NCI-H1694 treated with DMSO at 0.1 percent for 48 hours (cell line): ENCODE measurements at places on chromosomes 16 and 17.

DNA sequence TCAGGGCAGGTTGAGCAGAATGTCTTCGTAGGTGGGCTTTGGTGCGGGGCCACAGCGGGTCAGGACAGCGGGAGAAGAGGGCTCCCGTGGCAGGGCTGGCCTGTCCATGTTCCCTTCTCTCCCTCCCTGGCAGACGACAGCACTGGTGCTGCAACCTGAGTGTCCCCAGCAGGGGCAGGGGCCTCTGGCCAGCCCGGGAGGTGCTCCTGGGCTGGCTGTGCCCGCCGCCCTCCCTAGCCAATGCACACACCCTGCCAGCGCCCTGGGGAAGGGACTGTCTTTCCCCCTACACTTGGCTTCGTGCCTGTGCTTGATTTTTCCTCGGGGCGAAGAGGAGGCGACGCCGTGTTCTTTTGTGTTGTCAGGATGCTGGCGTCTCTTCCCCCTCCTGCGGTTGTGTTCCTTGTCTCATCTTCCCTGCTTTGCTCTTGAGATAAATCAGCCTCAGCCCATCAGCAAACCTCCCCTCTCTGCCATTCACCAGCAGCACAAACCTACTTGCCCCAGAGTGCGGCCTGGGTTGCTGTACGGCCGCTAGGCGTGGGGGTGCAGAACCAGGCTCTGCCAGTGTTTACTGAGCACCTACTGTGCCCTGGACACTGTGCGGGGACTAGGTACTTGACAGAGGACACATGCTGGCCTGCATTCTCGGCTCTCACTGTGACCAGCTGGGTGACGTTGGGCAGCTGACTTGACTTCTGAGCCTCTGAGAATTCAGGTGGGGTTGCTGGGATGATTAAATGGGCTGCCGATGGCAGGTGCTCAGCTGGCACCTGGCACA, 237.3 kb upstream of the CIBAR2 start:
- no peak for DNase-seq

DNA sequence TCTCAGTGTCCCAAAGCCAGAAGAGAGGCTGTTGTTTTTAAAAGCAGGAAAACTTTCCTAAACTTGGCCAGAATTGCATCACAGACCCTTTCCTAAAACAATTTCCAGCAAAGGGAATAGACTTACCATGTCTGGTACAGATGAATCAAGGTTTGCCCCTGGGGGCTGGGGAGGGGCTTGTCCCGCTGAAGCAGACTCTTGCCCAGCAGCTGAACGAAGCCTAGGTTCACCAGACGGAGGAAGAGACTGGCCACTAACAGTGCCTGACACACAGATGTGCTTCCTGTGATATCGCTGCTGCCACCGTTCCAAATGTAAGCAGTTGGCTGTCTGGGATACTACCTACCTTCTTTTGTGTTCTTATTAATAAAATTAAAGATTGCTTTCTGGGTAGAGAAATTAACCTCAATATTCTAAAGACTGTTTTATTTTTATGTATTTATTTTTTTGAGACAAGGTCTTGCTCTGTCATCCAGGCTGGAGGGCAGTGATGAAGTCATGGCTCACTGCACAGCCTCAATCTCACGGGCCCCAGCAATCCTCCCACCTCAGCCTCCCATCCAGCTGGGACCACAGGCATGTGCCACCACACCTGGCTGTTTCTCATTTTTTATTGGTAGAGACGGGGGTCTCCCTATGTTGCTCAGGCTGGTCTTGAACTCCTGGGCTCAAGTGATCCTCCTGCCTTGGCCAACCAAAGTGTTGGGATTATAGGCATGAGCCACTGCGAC, 13.5 kb downstream of the PRCD start:
- DNase-seq: no peak

GRCh38 chr16:57612494-57612893, 15.9 kb upstream of the ADGRG1 start:
- no peak for DNase-seq

DNA sequence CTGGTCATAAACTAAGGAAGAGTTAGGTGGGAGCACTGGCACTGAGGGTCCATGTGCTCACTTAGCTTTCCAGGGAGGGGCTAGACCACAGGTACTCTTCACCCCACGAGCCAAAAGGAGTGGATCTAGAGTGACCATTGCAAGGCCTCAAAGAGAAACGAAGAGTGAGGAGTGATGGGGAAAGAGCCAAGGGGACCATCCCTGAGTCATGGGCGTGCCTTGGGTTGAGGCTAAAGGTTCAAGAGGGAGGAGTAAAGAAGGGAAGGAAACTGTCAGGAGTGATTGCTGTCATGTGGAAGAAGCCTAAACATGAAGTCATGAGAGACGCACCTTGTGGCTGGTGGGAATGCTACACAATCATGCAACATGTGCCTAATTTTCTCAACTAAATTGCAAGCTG, 141.0 kb downstream of the CDH13 start:
- DNase-seq: no peak

GRCh38 chr17:16991349-16992009, 19.6 kb upstream of the TNFRSF13B start:
- DNase-seq: peak; percentile 59

DNA sequence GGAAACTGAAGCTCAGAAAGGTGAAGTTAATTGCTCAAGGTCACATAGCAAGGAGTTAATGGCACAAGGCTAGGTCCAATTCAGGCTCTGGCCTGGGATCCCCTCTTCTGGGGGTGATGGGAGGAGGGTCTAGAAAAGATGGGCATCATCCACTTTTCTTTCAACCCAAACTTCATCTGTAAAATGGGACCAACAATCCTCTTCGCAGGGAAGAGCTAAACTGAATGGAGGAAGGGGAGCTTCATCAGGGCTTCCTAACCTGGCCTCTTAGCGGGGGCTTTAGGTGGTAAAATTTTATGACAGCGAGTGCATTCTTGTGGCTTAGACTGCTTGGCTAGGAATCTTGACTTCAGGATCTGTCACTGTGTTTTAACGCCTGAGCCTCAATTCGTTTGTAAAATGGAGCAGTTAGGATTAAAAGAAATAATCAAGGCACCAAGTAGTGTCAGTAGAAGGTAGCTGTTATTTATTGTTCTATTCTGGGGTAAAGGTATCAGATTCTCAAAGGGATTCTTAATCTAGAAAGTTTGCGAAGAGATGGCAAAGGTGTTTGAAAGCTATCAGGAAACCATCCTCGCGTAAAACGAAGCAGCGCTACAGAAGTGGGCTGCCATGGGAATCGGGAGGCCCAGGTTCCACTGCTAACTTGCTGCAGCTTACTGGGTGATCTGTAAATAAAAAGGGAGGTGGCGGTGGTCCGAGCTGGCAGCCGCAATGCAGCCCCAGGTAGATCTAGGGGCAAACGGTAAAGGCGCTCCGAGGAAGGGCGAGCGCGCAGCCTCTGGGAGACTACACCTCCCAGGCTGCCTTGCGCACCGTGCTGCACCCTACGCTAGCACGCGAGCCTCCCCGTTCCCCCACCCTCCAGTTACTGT, 1.5 kb upstream of the SRCAP start:
- peak; percentile 89 for DNase-seq

GRCh38 chr16:73915140-73915539, 381.5 kb upstream of the PSMD7 start:
- no peak for DNase-seq

GRCh38 chr17:59427996-59428395, 96.5 kb downstream of the YPEL2 start:
- no peak for DNase-seq

GRCh38 chr16:35748621-35749252, 2289.3 kb downstream of the TP53TG3F start:
- DNase-seq: no peak

GRCh38 chr17:59431601-59432000, 100.1 kb downstream of the YPEL2 start:
- no peak for DNase-seq

DNA sequence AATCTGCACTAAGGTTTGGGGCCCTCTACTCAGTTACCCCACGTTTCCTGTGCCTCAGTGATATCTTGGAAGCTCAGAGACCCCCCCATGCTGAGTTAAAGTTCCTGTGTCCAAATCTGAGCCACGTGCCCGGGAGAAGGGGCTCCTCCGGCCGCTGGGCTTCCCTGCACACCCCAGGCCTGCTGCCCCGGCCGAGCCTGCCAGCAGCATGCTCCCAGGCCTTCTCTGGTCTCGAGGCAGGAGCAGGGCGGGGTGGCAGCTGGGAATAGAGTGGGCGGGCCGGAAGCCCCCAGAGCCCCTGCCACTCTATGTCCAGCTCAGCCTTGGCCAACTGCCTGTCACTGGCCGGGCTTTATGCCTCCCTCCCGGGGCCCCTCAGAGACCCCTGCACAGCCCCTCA, 5.6 kb upstream of the VASN start:
- DNase-seq: no peak

GRCh38 chr16:55645986-55646385, 9.8 kb upstream of the SLC6A2 start:
- no peak for DNase-seq

DNA sequence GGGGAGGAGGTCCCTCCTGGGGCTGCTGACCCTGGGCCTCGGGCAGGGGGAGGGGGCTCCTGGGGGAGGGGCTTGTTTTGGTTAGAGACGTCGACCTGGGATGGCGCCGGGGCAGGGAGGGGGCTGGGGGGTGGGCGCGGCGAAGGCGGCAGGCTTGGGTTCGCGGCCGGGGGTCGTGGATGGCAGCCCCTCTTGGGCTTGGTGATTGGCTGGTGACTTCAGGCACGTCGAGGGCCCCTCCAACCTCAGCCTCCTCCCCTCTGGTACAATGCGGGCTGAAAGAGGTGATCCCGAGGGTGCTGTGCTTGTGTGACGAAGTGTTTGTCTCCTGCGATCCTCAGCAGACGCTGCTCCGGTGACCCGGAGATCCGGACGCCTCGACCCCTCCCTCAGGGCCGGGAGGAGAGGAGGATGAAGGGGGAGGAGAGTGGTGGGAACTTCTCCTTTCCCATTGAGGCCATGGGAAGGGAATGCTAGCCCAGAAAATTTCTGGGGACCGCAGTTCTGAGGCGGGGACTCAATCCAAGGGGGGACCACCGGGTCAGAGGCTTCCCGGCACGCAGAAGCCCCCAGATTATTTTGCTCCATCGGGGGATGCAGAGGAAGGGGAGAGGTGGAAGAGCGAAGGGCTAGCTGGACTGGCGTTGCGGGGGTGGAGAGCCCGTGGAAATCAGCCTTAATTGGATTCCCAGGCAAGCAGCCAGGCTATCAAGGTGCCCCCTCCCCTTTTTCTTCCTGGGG, 43.9 kb downstream of the RAI1 start:
- no peak for DNase-seq

DNA sequence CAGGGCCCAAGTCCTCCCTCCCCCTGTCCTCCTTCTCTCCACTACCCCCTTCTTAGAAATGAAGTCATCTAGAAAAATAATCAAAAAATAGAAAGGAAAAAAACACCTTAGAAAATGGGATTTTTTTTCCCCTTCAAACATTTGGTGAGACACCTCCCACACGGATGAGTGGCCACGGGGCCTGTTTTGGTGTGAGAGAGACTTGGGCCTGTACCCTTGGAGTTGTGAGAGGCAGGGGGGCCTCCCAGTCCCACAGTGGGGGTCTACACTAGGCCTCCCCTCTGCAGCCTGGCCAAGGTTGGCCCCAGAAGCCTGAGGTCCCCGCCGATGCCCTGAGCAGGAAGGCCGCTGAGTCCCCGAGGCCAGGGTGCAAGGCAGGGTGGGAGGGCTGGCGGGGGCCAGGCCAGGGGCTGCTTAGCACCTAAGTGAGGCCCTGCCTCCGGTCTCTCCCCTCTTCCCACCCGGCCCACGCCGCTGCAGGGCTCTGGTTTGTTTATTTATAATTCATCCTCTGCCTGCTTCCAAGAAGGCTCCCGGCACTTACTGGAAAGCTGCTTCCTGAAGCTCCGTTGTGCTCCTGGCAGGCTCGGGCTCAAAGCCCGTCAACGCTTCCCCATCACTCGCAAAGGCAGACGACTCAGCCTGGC, 26.4 kb downstream of the NPTX1 start:
- DNase-seq: no peak

DNA sequence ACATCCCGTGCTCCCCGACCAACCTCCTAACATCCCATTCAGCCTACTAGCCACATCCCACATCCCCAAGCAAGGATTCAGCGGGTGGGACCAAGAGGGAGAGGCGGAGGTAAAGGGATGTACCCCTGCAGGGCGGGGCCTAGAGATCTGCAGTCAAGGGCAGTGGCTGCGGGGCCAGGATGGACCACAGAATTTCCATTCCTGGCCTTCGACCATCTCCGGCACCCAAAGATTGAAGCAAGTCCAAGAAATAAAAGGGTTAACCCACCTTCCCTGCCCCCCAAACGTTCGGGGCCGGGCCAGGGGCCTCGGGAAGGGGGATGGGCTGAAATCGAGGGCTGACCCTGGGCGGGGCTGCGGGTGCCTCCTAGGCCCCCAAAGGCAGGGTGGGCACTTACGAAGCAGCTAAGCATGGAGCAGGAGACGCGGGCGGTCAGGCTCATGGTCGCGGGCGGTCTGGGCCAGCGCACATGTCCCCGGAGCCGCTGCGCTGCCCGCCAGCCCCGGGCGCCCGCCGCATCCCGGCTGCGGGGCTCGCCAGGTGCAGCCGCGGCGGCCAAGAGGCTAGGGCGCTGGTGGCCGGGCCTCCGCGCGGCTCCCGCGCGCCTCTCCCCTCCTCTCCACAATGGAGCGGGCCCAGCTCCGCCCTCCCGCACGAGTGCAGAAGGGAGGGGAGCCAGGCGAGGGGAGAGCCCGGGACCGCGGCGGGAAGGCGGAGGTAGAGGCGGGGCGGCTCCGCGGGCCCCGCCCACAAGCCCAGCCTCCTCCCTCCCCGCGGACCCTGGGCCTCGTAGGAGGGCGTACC, at the start of gene MTMR4:
Gene MTMR4, minus strand, starts transcription at position 674 of the 805 bp plus-strand sequence. Its CDS starts 231 bp downstream, at position 443.
- DNase-seq: peak; percentile 70

DNA sequence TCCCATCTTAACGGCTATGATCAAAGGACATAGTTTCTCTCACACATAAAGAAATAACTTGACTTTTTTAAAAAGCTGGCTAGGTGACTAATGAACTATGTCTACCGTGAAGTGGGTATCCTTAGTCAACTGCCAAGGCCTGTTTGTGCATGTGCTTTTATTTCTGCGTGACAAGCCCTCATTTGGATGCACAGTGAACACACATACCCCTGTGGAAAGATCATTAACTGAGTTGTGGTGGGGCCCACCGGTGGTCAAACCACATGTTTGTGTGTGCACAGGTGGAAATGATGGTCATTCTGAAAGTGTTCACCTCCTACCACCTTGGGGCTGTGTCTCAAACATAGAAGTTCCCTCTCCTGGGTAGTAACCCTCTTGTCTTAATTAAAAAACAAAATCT, 256.1 kb upstream of the SALL1 start:
- DNase-seq: no peak

GRCh38 chr16:56851671-56852400, 13.2 kb upstream of the SLC12A3 start:
- no peak for DNase-seq

DNA sequence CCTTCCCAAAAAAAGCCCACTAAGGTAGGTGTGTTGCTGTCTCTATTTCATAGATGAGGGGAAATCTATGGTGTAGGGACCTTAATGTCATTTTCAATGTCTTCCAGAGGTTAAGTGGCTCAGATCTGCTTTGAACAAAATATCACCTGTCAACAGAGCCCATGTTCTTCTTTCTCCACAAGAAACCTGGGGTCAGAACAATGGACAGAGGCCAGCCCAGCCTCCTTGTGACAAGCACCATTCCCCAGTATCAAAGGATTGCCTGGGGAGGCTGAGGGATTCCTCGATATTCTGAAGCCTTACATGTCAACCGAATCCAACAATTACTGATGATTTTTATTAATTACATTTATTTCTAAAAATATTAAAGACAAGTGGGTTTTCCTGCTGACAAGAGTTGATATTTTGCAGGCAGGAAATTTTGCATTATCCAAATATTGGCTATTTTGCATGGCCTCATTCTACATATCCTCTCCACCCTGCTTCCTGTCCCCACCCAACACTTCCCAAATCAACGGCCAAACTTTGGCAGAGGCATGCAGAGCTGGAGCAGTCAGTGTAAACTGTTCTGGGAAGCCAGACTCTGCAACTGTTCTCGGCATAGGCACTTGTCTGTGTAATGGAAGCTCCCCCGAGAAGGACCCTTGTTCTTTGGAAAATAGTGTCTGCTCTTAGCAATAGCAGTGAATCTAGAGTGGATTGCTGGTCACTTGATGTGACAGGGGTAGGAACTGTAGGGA, 281.5 kb downstream of the HS3ST3A1 start:
- no peak for DNase-seq
